ENCODE measurements at places on chromosomes 12 and 14.

DNA sequence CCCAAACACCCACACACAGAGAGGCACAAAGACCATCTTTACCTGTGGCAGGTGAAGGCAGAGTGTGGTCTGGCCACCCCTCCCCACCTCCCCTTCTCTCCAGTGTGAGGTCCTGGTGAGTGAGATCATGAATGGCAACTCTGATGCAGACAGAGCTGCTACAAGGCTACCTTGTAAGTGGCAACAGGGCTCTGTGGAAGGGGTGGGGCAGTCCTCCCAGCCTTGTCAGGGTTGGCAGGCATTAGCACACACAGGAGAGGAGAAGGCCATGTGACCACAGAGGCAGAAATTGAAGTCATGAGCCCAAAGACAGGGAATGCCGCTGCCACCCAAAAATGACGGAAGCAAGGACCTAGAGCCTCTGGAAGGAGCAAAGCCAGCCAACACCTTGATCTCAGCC is 30.7 kb downstream of the VWF start:
- DNase-seq, result no peak

DNA sequence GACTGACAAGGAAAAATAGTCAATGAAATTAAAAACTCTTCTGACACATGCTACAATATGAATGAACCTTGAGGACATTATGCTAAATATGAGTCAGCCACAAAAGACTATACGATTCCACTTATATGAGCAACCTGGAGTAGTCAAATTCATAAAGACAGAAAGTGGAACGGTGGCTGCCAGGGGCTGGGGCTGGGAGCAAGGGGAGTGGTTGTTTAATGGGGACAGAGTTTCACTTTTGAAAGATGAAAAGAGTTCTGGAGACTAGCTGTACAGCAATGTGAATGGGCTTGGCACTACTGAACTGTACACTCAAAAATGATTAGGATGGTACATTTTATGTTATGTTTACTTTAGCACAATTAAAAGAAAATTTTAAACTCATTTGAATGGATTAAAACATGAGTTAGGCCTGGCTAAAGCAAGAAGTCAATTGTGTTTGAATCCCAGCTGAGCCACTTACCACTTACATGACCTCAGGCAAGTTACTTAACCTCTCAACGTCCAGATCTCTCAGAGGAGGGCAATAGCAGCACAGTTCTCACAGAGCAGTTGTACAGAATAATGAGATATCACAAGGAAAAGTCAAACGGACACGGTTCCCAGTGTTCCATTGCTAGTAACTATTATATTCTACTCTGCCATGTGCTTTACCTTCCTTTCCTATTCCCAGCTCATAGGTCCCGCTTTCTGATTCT is 102.5 kb downstream of the SPTSSA start:
- no peak for DNase-seq

DNA sequence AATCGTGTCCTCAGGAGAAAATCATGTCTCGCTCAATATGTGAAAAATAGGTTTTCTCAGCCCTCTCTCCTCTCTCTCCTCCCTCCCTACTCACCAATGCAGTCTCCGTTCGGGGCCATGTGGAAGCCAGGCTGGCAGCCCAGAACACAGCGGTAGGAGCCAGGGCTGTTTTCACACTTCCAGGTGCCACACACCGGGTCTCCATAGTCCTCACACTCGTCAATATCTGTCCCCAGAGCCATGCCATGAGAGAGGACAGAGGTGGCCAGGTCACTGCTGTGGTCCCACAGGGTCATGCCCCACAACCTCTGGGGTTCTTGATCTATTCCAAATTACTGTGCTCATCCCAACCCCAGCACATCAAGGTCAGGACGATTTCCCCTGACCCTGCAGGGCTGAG is 13.5 kb downstream of the ISCA2 start:
- DNase-seq, result no peak

GRCh38 chr12:49129332-49130150 is 1.7 kb downstream of the TUBA1B start:
- no peak for DNase-seq

DNA sequence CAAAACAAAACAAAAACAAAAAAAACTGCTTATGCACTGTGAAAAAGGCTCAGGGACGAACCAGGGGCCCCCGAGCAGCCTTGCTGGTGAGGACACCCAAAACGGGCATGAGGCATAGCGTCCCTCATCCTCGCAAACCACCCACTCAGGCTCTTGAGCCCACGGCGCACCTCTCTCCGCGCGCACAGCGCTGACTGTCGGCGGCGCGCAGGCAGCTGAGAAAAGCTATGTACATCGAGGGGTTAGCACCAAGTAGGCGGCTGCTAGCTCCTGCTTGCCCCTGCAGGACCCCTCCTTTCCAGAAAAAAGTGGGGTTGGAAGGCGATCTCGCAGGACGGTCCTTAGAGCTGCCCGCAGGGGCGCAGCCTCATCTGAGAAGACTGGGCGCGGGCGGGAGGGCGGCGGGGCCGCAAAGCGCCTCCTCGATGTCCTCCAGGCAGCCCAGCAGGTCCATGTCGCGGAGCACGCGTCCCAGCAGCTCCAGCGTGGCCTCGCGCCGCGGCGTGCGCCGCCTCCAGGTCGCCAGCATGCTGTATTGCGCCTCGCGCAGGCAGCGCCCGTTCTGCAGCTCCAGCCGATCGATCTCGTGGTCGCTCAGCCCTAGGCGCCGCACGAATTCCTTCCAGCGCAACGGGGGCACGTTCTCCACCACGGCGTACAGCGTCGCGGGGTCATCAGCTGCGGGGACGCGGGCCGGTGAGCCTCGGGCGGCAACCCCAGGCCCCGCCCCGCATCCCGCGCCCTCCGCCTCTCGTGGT is 12.8 kb downstream of the TNFRSF1A start:
- DNase-seq, result no peak

GRCh38 chr12:132672678-132673077 is 14.5 kb downstream of the POLE start:
- no peak for DNase-seq

DNA sequence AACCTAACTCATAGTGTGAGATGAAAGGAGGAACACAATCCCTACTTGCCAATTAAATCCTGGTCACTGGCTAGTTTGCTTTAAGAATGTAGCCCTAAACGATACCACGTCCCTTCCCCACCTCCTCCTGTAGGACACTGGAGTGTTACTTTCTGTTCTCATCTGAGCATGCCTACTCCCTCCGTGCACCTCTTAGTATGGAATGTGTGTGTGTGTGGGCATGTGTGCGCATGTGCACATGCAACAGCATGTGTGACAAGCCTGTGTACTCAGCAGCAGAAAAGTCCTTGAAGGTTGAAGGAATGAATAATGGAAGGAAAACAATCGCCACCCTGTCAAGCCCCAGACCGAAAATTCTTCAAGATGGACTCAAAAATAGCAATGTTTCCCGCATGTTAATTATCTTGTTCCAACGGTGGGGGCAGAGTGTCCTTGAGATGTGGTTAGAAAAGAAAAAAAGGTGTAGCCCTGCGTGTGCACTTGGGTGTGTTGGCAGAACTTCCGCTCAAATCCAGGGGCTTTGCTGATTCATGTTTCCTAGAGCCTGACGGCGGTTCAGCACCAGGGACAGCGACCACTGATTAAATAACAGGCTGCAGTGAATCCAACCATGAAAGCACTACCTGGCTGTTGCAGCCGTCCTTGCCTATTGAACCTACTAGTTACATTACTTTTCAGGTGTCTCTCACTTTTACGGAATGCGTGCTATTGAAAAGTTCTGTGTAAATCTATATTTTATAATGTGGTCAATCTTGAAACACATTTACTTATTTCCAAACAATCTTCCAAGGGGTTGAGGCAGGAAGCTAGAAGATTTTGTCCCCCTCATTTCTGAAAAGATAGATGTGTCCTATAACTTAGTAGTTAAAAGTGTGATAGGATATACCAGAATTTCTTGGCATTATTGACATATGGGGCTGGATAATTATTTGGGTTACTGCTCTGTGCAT is 79.8 kb downstream of the SRRM4 start:
- DNase-seq, result no peak

DNA sequence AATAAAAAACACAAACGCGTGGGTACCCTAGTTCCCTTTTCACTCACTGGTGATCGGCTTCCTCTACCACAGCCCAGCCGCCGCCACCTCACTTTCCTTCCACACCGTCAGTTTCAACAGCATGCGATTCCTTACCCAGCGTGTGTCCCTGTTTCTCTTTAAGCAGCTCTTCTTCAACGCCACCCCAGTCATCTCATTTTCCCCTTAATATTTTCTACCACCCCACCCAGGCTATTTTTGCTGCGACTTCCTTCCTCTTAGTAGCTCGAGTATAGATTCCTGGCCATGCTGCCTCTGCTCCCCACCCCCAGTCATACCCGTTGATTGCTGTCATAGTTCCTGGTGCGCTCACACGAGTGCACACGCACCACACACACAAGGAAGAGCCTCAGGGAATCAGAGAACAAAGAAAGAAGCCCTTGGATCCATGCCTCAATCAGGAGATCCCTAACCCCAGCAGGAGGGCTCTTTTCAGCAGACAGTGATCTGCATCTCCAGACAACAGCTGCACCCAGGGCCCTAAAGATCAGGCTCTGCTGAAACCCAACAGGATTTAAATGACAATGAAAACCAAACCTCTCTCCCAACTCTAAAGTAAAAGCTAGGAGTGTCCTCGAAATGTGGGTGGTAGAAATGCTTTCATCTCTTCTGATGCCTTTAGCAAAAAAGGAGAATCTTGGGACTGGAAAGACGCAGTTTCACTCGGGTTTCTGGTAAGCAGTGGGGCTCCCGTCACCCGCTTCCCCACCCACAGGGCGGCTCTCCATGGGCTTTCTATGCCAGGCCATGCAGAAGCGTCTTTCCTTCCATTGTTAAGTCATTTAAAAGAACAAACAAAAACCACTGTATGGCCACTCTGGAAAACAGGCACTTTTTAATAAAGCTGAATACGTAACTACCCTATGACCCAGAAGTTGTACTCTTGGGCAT is 23.8 kb downstream of the VPS37B start:
- peak; percentile 25 for DNase-seq

- DNase-seq, result no peak
Observed at GRCh38 chr12:129401572-129401971, 502.3 kb downstream of the TMEM132D start.

DNA sequence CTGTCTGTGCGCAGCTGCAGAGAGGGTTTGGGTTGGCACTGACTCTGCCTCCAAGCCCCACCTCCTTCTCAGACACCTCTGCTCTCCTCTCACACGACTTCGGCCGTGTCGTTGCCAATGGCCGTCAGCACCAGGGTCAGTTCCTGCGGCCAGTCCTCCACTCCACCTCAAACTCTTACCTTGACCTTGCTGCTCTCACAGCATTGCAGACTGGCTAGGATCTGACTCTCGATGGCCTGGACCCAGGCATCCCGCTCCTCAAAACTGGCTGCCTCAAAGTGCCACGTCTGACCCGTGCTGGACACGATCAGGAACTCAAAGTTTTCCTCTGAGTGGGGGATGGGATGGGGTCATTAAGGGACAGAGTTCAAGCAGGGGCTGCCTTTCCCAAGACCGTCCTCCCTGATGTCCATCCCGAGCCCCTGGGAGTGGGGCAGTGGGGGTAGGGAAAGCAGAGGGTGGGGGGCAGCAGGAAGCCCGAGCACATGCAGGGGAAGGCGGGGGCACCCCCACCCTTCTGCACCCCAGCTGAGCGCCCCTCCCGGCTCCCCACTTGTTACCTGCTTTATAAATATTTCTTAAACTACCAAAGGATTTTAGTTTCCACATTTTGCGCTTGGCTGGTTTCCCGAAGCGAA is 10.7 kb downstream of the AGAP2 start:
- DNase-seq, result no peak

DNA sequence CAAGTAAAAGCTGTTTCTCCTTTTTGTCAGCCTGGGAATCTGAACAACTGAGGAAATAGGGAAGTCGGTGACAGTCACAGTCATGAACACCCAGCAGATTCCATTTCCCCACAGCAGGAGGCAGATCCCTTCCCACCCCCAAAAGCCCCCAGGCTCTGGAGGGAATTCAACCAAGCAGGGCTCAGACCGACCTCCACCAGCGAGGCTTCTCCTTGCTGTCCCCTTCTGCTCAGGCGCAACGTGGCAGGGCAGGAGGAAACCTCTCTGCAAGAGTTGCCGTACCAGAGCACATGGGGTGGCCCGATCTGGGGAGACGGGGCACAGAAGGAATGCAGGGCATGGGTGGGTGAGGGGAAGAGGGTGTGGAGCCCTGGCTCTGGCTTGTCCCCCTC is 319 bp downstream of the GALNT6 start:
- DNase-seq, result no peak

- no peak for DNase-seq
Observed at GRCh38 chr12:11697670-11698387, 48.4 kb downstream of the ETV6 start.

GRCh38 chr12:11601647-11602046 is 47.8 kb upstream of the ETV6 start:
- DNase-seq, result no peak

GRCh38 chr12:34396861-34397590 is 374.7 kb downstream of the ALG10 start:
- no peak for DNase-seq

GRCh38 chr14:51873221-51873893 is 12.9 kb downstream of the GNG2 start:
- DNase-seq, result peak; percentile 72

DNA sequence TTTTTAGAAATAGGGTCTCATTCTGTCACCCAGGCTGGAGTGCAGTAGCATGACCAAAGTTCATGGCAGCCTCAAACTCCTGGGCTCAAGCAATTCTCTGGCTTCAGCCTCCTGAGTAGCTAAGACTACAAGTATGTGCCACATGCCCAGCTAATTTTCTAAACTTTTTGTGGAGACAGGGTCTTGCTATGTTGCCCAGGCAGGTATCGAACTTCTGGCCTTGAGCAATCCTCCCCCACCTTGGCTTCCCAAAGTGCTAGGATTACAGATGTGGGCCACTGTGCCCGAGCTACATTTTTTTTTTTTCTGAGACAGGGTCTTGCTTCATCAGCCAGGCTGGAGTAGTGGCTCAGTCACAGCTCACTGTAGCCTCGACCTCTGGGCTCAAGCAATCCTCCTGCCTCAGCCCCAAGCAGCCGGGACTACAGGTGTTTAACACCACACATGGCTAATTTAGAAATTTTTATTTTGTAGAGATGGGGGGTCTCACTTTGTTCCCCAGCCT is 7.1 kb downstream of the PPP4R3A start:
- DNase-seq, result no peak

DNA sequence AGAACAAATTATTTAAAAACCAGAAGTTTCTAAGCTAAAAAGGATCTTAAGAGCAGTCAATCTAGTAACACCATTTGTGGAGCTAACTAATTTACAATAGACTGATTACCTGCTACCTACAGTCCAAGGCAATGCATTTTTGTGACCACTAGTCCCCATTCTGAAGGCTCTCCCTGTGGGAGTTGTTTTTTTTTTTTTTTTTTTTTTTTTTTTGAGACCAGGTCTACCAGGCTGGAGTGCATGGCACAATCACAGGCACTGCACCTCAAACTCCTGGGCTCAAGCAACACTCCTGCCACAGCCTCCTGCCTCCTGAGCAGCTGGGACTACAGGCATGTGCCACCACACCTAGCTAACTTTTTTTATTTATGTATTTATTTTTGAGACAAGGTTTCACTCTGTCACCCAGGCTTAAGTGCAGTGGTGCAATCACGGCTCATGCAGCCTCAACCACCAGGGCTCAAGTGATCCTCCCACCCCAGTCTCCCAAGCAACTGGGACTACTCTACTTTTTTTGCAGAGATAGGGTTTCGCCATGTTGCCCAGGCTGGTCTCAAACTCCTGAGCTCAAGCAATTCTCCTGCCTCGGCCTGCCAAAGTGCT is 3.9 kb downstream of the GNPTAB start:
- no peak for DNase-seq
